ENCODE measurements at places on chromosomes 1 and 21. TPM values are rescaled to one million over a fixed set of nuclear protein-coding genes. Genes with fewer than 3 reads are reported as not detected.

The ETV3L gene
- total RNA-seq: not detected

The FTCD gene
- 0.74 TPM for total RNA-seq

The KLF17 gene
- not detected for total RNA-seq

The COL6A1 gene
- 1.7 TPM for total RNA-seq

The S100A5 gene
- total RNA-seq: 2.8 TPM

The DDR2 gene
- 0.25 TPM for total RNA-seq

The SEMA6C gene
- total RNA-seq: 4.3 TPM

The SIM2 gene
- 1.9 TPM for total RNA-seq
